Cortex of kidney (tissue), 1 donor: ENCODE measurements at places on chromosomes 13 and 19.

DNA sequence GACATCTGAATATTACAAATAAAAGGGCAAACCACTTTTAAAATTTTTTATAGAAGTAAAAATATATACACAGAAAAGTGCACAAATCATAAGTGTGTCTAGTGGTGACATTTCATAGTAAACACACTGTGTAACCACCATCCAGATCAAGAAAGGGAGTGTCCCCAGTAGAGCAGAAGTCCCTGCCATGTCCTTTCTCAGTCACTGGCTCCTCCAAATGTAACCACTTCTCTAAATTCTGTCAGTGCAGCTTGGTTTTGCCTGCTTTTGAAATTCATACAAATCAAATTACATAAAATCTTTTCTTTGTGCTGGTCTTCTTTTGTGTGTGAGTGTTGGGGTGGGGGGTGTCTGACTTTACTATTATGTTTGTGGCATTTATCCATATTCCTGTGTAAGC lies 116.5 kb downstream of the RBM26 start:
- DNase-seq = no peak

DNA sequence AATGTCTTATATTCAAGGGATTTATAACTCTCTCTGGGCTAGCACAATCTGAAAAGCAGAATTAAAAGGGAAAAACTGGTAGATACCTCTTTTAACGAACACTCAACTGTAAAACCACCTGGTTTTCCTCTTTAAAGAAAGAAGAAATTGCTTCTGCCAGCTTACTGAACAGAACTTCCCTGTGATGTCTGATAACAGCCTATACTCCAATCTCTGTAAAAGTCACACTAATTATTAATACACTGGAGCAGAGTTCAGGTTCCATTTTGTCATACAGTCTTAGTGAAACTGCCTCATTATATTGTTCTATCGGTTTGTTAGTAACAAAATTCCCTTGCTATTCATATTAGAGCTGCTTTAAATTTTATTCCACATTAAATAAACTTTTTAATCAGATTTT lies 251.0 kb upstream of the STARD13 start:
- DNase-seq = no peak

DNA sequence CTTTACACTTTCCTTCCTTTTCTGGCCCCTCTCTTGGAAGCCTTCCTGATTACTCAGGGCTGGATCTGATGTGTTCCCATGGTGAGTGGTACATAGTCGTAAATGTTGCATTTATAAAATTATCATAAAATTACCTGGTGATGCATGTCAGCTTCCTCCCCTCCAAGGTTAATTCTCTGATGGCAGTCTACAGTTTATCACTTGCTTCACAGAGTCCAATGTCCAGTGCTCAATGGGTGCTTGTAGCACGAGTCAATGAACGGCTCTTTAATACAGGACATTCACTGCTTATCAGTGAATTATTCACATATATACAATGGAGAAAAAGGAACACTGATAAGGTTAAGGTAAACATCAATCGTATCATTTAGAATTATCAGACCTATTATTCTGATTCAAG lies 27.0 kb upstream of the OXGR1 start:
- no peak for DNase-seq

GRCh38 chr13:44618326-44618725 lies 42.2 kb upstream of the TSC22D1 start:
- DNase-seq = no peak

- no peak for DNase-seq
Measured at GRCh38 chr13:110624766-110625756, 9.7 kb downstream of the NAXD start.

DNA sequence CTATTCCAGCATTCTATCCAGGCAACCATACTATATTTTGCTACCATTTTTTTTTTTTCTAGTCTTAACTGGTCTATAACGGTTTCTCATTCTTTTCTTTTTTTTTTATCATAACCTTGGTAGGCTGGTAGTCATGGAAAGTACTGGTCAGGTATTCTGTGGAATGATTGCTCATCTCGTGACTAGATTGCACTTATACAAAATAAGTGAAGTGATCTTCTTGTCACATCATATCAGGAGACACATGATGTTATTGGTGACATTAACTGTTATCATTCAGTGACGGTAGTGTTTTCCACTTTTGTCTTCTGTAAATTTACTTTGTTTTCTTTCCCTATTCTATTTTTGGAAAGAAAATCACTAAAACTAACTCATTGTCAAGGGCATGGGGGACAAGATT lies 239.3 kb upstream of the SLITRK6 start:
- DNase-seq = no peak

DNA sequence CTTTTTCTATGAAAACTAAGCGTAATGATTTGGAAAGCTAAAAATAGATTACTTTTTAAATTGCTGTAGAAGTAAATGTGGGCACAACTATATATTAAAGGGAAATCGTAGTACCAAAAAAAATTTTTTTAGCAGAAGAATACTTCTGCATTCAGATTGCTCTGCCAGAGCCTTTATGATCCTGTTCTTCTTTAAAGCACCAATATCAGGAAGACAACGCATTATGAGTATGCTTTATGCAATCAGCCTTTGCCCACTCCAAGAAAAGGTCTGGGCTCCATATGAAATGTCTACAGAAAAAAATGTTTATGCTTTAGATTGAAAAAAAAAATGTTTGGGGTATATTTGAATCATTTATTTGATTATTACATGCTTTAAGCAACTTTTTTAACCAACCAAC lies 137.4 kb downstream of the DIAPH3 start:
- no peak for DNase-seq

DNA sequence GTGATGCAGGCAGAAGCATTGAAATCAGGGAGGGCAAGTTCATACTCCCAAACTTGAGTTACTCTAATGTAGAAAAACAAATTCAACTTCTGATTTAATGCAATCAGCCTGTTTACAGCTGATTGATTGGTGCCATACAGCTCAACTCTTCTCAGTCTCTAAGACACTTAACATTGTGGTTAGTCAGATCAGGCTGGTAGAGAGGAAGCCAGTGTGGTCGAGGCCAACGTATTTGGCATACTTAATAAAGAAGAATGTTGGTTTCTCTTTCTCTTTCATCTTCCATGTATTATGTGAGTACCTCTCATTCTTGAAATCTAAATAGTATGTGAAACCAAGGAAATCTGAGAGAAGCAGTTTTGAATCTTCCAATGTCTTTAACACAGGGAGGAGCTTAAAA lies 255.0 kb upstream of the SLITRK1 start:
- no peak for DNase-seq

DNA sequence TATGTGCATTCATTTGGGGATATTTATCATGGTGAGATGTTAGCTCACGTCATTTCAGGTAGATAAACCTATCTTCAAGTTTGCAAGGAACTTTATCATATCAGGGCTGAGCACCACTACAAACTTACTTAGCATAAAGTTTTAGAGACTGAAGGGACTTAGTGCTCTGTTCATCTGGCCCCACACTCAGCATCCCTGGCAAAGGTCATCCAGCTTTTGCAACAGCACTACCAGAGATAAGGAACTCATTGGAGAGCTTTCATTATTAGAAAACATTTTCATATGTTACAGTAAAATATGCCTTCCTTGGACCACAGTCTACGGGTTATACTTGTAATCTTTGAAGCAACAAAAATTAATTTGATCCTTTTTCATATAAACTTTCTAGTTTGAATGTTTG lies 263.4 kb downstream of the POU4F1 start:
- DNase-seq = no peak

DNA sequence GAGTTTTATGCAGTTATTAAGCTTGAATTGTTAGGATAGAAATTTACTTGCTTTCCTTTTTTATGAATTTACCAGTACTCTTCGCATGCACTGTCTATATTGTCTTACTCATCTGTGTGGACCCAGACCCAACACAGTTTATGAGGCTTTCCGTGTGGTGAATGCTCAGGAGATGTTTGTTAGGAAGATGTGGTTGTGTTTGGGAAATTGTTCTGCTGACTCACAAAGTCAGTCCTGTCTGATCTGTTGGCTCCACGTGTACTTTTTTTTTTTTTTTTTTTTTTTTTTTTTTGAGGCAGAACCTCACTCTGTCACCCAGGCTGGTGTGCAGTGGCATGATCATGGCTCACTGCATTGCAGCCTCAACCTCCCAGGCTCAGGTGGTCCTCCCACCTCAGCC lies 532.5 kb downstream of the LMO7 start:
- DNase-seq = no peak

- DNase-seq = no peak
Measured at GRCh38 chr19:42253245-42254088, 1.5 kb downstream of the ERF start.

DNA sequence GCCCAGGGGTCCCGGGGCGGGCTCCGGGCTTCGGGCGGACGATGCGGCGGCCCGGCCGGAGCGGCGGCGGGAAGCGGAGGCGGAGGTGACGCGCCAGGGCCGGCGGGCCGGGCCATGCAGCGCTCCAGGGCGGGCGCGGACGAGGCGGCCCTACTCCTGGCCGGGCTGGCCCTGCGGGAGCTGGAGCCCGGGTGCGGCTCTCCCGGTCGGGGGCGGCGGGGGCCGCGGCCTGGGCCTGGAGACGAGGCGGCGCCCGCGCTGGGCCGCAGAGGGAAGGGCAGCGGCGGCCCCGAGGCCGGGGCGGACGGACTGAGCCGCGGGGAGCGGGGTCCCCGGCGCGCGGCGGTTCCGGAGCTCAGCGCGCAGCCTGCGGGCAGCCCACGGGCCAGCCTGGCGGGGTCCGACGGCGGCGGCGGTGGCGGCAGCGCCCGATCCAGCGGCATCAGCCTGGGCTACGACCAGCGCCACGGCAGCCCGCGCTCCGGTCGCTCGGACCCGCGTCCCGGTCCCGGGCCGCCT lies 362 bp downstream of the WTIP start:
- no peak for DNase-seq
